ENCODE measurements at places on chromosomes 4 and X. TPM values are rescaled to one million over a fixed set of nuclear protein-coding genes. Genes with fewer than 3 reads are reported as not detected.

DNA sequence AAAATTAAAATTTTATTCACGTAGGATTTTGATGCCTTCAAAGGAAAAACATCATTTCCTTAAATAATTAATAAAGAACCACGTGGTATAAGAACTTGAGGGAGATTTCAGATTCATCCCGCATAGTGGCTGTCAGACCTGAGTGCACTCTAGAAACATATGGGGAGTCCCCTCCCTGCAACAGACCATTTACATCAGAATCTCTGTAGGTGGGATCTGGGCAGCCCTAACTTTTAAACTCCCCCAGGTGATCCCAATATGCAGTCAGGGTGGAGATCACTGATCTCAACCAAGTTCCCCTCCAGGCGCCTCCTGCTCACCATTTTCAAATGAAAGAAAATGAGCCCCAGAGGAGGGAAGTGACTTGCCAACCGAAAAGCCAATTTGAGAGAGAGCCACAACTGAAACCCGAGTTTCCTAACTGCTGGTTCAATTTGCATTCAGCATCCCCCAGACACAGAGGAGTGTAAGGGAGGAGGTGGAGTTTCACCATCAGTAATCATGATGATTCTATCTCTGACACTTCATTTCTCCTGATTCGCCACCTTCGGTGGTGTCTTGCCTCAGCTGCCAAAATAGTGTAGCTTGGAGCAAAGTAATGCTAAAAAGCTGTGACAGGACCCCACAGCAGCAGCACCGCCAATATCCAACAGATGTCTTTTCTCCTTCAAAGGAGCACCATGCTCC lies 11.4 kb downstream of the RNF150 start:
- no peak for DNase-seq

DNA sequence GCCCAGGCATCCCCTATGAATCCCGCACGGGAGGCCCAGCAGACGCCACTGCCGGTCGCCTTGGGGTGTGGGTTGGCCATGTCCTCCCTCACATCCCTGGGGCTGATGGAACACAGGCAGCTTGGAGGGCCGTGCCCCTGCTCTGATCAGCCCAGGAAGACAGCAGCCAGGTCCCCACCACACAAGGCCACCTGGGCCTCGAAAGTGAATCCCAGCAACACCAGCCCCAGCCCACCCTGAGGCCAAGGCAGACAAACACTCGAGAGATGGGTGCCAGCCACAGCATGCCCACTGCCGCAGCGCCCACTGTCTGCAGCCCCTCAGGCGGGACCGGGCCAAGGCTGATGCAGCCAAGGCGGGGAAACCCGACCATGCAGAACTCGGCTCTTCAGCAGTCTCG lies 85.5 kb downstream of the HMX1 start:
- no peak for DNase-seq

Gene LGI2
- total RNA-seq: not detected

Gene NDP
- total RNA-seq: not detected

DNA sequence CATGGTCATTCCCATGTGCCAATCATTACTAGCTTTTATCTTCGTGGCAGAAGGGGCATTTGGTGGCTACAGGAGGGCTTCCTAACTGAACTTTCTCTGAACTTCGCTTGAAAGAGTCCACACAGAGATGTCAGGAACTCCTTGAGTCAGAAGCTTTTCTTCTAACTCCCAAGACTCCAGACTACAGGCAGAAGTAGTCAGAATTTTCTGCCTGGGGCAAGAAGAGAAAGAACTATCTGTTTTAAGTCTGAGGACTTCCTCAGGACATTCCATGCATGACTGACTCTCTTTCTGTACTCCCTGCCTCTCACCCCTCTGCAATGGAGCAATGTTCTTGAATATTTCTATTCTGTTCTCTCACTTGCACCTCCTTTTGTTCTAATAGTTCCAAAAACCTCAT lies 170.5 kb upstream of the TBC1D9 start:
- DNase-seq: no peak

DNA sequence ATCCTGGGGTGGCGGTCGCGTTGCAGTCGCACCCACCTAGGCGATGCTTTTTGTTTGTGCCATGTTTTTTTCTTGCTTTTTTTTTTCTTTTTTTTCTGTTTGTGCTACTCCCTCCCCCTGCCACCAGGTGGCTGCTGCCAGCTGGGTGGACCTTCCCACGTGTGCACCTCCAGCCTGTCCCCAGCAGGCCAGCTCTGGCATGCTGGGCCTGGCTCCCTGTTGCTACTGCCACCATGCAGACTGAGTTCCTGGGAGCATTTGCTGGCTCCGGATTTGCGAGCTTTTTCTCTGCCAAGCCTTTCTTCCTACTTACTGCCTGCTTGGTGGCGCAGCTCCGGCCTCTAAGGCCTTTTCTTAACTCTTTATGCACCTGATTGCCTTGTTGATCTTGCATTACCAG lies 161.2 kb upstream of the WDFY3 start:
- no peak for DNase-seq

- DNase-seq: no peak
Observed at GRCh38 chr4:71860643-71861042, 76.8 kb upstream of the GC start.

DNA sequence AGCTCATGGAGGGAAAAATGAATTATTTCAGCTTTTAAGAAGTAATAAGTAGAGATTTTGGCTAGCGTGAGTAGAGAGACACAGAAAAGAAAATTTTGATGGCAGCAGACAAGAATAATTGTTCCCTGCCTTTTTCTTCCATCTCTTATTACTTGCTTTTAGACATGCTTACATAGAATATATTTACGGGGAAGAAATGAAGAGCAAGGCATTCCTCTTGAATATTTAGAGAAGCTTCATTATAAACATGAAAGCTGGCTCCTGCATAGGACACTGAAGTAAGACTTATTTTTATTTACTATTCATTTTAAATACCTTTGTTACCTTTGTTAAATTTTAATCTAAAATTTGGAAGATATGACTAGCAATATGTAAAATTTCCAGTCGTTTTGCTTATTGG lies 32.2 kb downstream of the DCK start:
- no peak for DNase-seq

GRCh38 chr4:87427518-87427868 lies 5.1 kb downstream of the NUDT9 start:
- no peak for DNase-seq

Gene PPEF2
- not detected for total RNA-seq

DNA sequence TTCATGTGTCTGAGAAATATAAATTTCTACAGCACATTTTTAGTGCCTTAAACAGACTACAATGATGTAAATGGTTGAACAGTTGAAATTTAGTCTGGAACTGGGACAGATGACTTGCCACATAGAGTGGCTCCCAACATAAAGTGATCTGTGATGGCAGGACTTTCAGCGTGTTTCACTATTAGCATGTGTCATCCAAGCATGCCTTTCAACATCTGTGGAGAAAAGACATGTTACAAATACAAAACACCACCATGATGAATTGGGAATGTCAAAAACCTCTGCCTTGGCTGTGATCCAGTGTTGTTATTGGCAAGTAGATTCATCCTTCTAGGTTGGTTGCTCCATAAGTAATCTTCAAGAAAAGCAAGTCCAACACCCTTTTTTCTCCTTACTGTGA lies 348.7 kb downstream of the MAPK10 start:
- no peak for DNase-seq

DNA sequence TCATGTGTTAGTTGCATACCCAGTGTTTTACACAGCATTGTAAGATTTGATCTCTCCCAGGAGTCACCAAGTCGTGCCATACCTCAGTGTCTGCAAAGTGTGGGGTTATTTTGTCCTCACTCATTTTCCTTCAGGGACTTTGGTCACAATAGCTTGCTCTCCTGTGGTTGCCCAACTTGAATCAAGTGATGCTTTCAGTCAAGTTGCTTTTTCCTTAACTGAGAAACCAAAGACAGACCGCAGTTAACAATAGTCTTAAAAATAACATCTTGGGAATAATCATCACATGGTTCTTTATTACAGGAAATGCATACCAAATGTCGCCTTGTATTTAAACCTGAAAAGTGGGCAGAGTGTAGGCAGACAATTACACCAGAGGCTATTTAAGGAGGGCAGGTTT lies 44.5 kb upstream of the NDP start:
- no peak for DNase-seq

- DNase-seq: no peak
Observed at GRCh38 chr4:182145334-182145905, 97.8 kb upstream of the TENM3 start.

GRCh38 chr4:104490096-104490769 lies 4.5 kb downstream of the CXXC4 start:
- no peak for DNase-seq

Gene NIPAL1
- 0.42 TPM for total RNA-seq

DNA sequence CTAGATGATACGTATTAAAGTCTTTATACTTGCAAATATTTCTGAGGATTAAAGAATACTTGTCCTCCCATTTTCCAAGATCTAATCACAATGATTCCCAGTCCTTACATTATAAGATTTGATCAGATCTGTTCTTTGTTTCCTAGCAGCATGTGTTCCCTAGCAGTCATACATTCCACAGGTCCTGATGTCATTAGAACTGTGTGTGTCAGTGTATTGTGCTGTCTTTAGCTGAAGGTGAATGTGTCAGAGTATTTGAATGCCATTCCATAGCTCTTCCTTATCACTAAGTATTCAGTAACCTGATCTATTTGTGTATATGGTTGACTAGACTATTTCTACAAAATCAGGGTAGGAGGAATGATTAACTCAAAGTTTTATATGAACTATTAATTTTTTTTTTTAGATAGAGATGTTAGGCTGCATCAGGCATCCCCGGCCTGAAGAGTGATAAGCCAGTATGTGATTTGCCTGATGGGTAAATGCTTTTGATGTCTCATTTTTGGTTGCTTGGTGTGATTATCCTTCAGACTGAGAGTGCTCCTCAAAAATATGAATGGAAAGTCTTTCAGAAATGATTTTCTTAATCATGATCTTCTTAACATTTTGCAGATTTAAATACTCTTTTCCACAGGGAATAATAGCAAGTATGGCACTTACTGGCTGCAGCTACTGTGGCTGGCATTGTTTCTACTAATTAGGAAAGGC lies 4.4 kb downstream of the ADGRL3 start:
- no peak for DNase-seq

DNA sequence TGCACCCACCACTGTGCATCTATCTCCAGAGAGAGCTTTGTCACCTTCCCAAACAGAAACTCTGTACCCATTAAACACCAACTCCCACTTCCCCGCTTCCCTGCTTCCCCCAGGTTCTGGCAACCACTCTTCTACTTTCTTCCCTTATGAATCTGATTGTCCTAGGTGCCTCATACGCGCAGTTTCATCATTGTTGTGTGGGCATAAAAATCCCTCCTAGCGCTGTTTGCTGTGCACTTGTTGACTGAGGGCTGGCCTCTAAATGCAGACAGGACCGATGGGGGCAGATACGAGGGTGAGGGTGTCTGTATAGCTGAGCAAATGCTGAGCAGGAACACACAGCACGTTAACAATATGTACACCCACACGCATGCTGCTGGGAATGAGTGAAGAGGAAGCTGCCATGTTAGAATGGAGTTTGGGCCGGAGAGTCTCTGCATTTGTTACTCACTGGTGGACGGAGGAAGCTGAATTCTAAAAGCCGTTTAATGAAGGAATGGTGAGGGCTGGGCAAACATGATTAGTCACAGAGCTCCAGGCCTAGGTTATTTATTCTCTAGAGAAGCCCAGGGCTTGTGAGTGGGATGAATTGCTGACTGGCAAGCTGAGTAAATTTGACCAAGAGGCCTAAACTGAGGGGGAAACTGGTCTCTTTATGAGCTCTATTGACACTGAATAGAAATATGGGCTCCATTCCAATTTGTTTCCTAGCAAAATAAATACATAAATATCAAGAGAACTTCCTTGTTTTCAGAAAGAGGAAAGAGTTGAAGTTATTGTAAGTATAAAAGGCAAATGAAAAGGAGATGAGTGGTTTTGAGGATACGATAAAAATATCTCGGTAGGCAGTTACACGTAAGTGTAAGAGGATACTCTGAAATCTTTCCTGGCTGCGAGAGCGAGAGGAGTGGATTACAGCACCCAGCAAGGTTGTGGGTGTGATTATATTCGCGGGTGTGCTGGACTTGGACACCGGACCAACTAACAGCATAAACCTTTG lies 95.9 kb upstream of the RPS6KA3 start:
- DNase-seq: no peak

- DNase-seq: no peak
Observed at GRCh38 chr4:83408908-83409307, 46.7 kb downstream of the HELQ start.

DNA sequence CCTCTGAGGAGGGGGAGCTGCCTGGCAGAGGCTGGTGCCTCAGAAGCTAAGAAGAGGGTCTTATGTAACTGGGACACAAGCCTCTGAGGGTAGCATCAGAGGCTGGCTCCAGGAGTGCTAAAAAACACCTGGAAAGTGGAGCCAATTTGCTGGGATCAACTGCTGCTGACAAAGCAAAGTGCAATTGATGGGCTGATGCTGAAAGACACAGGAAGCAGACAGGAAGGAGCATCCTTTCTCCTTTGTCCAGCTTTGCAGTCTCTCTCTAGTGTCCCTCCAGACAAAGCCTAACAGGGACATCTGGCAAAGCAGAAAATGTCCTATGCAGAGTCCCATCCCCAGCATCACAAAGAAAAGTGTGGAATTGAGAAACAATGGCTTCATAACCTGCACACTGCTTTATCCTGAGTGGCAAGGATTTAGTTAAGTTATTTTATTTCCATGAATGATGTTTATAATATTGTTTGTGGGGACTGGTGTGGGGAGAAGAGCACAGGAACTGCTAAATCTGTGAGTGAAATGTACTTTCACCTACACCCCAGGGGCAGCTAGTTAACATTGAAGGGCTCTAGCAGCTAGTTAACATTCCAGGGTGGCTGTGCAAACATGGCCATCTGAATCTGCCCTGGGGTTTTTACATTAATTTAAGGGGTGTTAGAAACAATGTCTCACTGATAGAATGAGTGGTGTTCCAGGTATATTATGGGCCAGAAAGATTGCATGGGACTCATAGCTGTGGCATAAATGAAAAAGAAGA lies 25.6 kb upstream of the MBTPS2 start:
- no peak for DNase-seq

DNA sequence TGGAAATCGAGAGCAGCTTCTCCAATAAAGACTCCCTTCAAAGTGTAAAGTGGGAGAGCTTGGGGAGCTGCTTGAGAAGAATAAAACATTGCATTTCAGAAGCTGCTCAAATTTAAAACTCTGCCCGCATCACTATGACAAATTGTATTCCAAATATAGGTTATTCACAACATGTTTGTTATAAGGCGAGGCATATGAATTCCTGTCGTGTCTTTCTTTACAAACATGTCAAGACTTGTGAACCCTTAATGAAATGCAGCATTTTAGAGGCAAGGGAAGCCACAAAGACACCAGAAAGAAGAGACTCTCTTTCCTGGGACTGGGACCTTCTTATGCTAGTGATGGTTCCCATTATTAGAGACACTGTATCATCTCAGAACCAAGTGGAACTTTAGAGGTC lies 311.2 kb downstream of the DHX15 start:
- DNase-seq: no peak

DNA sequence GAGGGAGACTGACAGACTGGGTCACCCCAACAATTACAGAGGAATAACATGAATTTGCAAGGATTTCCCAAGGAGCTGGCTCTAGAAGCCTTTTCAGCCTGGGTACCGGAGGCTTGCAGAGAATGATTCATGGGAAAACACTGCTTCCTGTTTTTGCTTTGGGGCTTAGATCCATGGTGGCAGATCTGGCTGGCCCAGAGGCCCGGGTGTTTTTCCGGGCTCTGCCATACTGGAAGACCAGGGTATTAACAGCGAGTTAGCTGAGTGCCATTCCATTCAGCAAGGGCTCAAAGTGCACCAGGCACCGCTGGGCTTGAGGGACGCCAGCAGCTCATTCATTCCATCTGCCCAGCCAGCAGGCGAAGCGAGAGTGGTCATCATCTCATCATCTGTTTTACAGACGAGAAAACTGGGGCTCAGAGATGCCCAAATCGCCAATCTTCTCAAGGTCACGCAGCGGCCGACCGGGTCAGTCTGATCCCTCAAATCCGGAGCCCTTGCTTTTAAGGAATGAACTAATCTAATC lies 1.3 kb downstream of the WDR1 start:
- no peak for DNase-seq

All from osteocyte (in vitro differentiated cells).